SJSA1 (cell line): ENCODE measurements at places on chromosomes 4 and X. TPM values are rescaled to one million over a fixed set of nuclear protein-coding genes. Genes with fewer than 3 reads are reported as not detected.

Gene PRR27
- not detected in 2 replicates for total RNA-seq

Gene NDNF
- total RNA-seq: not detected in 2 replicates

Gene KLF8
- total RNA-seq: 0.16 and 0.50 TPM in 2 replicates

Gene MTM1
- 8.7 and 12.8 TPM in 2 replicates for total RNA-seq

Gene MAGED4
- 10.2 and 35.2 TPM in 2 replicates for total RNA-seq

Gene CT45A5
- not detected in 2 replicates for total RNA-seq

Gene TNMD
- not detected in 2 replicates for total RNA-seq

Gene ADGRG2
- total RNA-seq: 0.11 TPM in 1 of 2 replicates, not detected in the other

Gene C4orf51
- not detected in 2 replicates for total RNA-seq

Gene SMIM10
- total RNA-seq: 10.7 and 13.2 TPM in 2 replicates

Gene CPXCR1
- not detected in 2 replicates for total RNA-seq

Gene SSX3
- not detected in 2 replicates for total RNA-seq

Gene CDKL5
- 3.8 and 5.1 TPM in 2 replicates for total RNA-seq

DNA sequence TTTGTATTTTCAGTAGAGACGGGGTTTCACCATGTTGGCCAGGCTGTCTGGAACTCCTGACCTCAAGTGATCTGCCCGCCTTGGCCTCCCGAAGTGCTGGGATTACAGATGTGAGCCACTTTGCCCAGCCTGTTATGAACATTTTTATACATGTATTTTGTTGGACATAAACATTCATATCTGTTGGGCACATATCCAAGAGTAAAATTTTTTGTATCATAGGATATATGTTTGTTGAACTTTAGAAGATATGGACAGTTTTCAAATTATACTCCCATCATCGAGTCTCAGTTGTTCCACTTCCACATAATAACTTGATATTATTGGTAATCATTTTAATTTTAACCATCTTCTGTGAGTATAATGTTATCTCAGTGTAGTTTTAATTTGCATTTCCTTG, 23.6 kb downstream of the GLRB start:
- H3K27ac ChIP-seq: no peak overlapping the region
- no peak for DNase-seq
- no peaks in the 10 kb centered on the region for H3K27me3 ChIP-seq
- H3K4me1 ChIP-seq: no peaks in the 10 kb centered on the region
- no peaks in the 10 kb centered on the region for H3K36me3 ChIP-seq

- H3K4me1 ChIP-seq: peaks cover 35% of the 10 kb centered on the region
- H3K27me3 ChIP-seq: no peaks in the 10 kb centered on the region
- no peak overlapping the region for H3K27ac ChIP-seq
- H3K36me3 ChIP-seq: peaks cover 25% of the 10 kb centered on the region
These were observed 10.8 kb downstream of the NUDT6 start for GRCh38 chr4:122911588-122911987.

DNA sequence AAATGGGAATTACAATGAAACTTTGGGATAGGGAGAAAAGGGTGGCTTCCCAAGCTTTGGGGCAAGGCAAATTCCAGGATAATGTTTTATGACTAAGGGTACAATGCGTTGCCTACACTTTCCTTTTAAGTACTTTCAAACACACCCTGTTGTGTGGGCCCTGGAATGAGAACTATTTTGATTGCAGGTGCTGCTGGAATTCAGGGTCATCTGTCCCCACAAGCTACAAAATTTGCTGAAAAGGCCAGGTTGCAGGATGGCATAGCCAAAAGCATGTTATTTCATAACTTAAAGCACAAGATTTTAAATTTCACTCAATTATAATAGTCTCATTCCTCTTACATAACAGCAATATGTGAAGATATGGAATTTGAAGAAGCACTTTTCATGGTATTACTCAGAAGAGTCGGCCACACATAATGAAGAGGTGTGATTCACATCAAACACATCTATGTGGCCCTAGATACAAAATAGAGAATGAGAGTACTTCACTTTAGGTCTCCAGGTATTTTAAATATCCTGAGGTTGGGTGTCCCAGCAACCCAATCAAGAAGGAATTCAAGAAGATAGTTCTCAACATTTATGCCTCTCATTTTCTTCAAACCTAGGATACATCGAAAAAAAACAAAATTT, 89.3 kb downstream of the APBB2 start:
- H3K36me3 ChIP-seq: no peaks in the 10 kb centered on the region
- H3K4me1 ChIP-seq: peaks cover 16% of the 10 kb centered on the region
- no peaks in the 10 kb centered on the region for H3K27me3 ChIP-seq
- no peak for DNase-seq

DNA sequence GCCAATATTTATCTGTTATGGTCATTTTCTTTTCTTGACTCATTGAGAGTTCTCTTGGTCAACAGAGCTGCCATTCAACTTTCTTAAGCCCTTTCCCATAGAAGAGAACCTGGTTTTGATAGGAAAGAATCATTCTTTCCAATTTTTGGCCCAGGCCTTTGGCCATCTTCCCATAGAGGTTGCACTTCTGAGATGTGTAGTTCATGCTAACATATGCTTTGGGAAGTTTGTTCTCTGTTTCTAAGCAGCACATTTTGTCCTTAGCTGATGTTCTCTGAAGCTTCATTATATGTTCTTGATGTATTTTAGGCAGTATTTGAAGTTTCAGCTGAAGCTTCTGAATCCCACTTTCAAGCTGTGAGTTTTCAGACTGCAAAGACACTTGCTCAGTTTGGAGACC, 161.1 kb downstream of the VEGFC start:
- H3K36me3 ChIP-seq: no peaks in the 10 kb centered on the region
- H3K27ac ChIP-seq: no peak overlapping the region
- DNase-seq: no peak
- H3K27me3 ChIP-seq: no peaks in the 10 kb centered on the region
- H3K4me1 ChIP-seq: 0 out of 2 replicates have a peak, but pooled peaks cover 3% of the 10 kb centered on the region
- H3K4me3 ChIP-seq: no peak overlapping the region

DNA sequence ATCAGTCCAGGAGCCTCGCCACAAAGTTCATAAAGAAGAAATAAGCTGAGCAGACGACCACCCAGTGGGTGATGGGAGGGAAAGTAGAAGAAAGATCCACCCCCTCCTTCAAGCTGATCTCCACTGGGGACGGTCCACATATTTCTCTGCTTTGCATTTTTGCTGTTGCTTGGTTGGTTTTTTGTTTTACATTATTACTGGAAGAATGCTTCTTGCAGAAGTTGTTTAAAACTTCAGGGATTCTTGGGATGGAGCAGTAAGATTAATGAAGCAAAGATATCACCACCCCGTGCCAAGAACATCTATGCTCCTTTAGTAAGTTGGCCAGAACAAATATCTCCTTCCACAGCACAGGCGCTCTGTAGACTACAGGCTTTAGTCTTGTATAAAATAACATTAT, 30.1 kb downstream of the LGI2 start:
- no peaks in the 10 kb centered on the region for H3K36me3 ChIP-seq
- H3K27ac ChIP-seq: no peak overlapping the region
- H3K4me3 ChIP-seq: no peak overlapping the region

GRCh38 chr4:70945452-70946055, 43.4 kb downstream of the MOB1B start:
- H3K27me3 ChIP-seq: no peaks in the 10 kb centered on the region
- no peak for DNase-seq
- H3K36me3 ChIP-seq: no peaks in the 10 kb centered on the region
- peaks cover 10% of the 10 kb centered on the region for H3K4me1 ChIP-seq

GRCh38 chr4:23881052-23881501, 8.8 kb downstream of the PPARGC1A start:
- H3K4me1 ChIP-seq: peaks cover 20% of the 10 kb centered on the region
- no peak for DNase-seq
- no peak overlapping the region for H3K4me3 ChIP-seq
- H3K27me3 ChIP-seq: no peaks in the 10 kb centered on the region
- no peak overlapping the region for H3K27ac ChIP-seq

DNA sequence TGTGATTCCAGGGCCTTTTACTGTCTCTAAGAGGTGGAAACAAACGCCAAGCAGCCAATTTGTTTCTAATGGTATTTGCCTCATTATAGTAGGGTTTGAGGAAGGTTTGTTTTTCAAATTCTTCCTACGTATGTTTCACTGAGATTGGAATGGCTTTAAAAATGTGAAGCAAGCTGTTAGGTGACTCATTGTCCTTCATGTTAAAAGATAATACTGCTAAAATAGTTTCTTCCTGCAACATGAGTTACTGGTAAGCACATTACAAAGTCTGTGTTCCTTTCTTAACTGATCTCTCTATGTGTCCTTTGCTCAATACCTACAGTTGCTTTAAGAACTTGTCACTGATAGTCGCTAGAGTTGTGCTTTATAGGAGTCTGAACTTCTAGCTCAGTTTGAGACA, 1183.9 kb downstream of the RPA4 start:
- H3K4me3 ChIP-seq: no peak overlapping the region
- H3K27me3 ChIP-seq: no peaks in the 10 kb centered on the region
- H3K27ac ChIP-seq: no peak overlapping the region
- no peaks in the 10 kb centered on the region for H3K36me3 ChIP-seq
- DNase-seq: no peak

DNA sequence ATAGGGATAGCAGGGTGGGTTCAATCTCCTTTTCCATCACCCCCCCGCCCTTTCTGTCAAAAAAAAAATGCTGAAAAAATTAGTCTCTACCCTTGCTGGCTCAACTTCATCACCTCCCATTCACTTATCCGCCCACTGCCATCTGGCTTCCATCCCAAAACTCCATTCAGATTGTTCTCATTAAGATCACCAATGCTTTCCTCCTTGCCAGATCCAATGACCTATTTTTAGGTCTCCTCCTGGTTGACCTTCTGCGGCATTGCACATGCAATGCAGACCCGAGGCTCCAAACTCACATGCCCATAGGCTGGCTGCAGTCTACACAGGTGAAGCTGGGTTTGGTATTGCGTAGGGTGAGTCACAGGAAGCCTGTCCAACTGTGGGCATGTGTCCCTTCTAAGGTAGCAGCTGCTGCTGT, 21.1 kb upstream of the STIM2 start:
- H3K27me3 ChIP-seq: no peaks in the 10 kb centered on the region
- H3K27ac ChIP-seq: no peak overlapping the region
- H3K36me3 ChIP-seq: no peaks in the 10 kb centered on the region

- no peak overlapping the region for H3K27ac ChIP-seq
- H3K4me3 ChIP-seq: no peak overlapping the region
- no peaks in the 10 kb centered on the region for H3K27me3 ChIP-seq
- no peak for DNase-seq
- no peaks in the 10 kb centered on the region for H3K36me3 ChIP-seq
These were observed 50.8 kb downstream of the SLC2A9 start for GRCh38 chr4:9970399-9971011.

DNA sequence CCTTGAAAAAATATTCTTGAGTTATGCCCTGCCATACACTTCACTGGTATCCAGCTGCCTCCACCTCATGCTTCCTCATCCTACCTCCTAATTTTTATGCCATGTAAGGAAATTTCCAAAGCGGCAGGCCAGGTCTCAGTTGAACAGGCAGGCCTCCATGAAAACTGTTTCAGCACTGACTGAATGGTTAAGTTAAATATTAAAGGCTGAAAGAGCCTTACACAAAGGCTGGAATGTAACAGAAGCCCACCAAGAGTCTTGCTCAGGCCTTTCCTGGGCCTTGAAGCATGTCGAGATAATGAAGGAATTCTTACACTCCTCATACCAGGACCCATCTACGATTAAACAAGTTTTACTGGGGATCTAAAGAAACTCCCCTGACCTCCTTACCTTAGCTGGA, 359.6 kb upstream of the NOCT start:
- no peak overlapping the region for H3K4me3 ChIP-seq
- no peak overlapping the region for H3K27ac ChIP-seq
- H3K27me3 ChIP-seq: no peaks in the 10 kb centered on the region
- no peak for DNase-seq
- H3K36me3 ChIP-seq: no peaks in the 10 kb centered on the region

- H3K4me3 ChIP-seq: no peak overlapping the region
- no peak for DNase-seq
- no peaks in the 10 kb centered on the region for H3K27me3 ChIP-seq
- no peaks in the 10 kb centered on the region for H3K4me1 ChIP-seq
These were observed 227.4 kb downstream of the MAPK10 start for GRCh38 chr4:86132468-86132867.

- no peaks in the 10 kb centered on the region for H3K27me3 ChIP-seq
- no peak overlapping the region for H3K4me3 ChIP-seq
- H3K36me3 ChIP-seq: no peaks in the 10 kb centered on the region
- H3K27ac ChIP-seq: no peak overlapping the region
These were observed 63.6 kb downstream of the ASB9 start for GRCh38 chrX:15206306-15206705.

- no peaks in the 10 kb centered on the region for H3K36me3 ChIP-seq
- DNase-seq: no peak
These were observed 613.4 kb upstream of the NR3C2 start for GRCh38 chr4:149055624-149056023.

DNA sequence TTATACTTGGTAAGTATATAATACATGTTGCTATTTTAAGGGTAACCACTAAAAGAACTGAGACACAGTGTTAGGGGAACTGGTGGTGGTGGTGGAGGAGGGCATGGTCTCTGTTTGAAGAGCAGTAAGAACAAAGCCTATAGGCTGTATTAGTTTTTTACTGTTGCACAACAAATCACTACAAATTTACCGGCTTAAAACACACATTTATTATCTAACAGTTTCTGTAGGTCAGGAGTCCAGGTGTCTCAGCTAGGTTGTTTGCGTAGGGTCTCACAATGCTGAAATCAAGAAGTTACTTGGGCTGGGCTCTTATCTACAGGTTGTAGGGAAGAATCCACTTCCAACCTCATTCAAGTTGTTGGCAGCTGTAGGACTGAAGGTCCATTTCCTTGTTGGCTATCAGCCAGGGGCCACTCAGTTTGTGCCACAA, 52.6 kb downstream of the CASK start:
- H3K27me3 ChIP-seq: no peaks in the 10 kb centered on the region
- no peaks in the 10 kb centered on the region for H3K4me1 ChIP-seq
- no peak for DNase-seq
- no peak overlapping the region for H3K27ac ChIP-seq
- H3K4me3 ChIP-seq: no peak overlapping the region
- H3K36me3 ChIP-seq: no peaks in the 10 kb centered on the region

DNA sequence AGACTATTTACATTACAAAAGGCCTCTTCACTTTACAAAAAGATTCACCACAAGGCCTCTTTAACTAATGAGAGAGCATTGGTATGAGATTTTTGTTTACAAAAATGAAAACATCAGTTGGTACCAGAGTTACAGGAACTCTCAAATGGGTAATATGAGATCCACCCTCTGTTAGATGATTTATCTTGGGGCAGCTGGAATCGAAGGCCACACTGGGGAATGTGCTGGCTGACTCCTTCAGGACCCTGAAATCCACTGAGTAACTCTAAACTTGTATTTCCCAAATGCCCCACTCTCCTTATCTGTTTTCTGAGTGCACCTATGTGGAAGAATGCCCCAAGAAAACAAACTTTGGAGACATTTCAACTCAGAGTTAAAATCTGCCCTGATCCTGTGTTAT, 232.9 kb upstream of the F9 start:
- DNase-seq: no peak
- no peaks in the 10 kb centered on the region for H3K4me1 ChIP-seq
- H3K27ac ChIP-seq: no peak overlapping the region
- H3K27me3 ChIP-seq: no peaks in the 10 kb centered on the region

DNA sequence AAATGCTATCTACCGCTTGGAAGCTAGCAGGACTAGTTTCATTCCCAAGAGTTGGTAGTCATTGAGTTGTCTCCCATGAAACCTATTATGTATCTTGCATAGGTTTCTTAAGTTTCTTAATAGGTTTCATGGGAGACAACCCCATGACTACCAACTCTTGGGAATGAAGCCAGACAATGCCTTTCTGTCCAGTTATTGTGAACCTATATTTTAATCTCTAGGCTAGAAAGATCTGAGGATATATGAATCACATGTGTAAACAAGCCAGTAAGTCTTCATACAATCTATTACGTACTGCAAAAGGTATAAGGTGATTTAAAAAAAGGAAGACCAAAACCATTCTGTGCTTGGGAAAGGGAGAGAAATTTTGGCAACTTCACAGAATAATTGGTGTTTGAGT, 162.6 kb downstream of the INPP4B start:
- H3K4me3 ChIP-seq: no peak overlapping the region
- H3K36me3 ChIP-seq: no peaks in the 10 kb centered on the region
- DNase-seq: no peak
- H3K27me3 ChIP-seq: no peaks in the 10 kb centered on the region
- no peak overlapping the region for H3K27ac ChIP-seq
